ENCODE measurements at places on chromosomes 16 and 17.
A peak's percentile ranks its signal among the peaks of the same experiment; 100 is the strongest.

GRCh38 chr16:77787452-77787851, 912 bp upstream of the VAT1L start:
- no peak for DNase-seq

- DNase-seq = peak; percentile 58
Observed at GRCh38 chr17:44522883-44523671, 19.9 kb upstream of the GPATCH8 start.

DNA sequence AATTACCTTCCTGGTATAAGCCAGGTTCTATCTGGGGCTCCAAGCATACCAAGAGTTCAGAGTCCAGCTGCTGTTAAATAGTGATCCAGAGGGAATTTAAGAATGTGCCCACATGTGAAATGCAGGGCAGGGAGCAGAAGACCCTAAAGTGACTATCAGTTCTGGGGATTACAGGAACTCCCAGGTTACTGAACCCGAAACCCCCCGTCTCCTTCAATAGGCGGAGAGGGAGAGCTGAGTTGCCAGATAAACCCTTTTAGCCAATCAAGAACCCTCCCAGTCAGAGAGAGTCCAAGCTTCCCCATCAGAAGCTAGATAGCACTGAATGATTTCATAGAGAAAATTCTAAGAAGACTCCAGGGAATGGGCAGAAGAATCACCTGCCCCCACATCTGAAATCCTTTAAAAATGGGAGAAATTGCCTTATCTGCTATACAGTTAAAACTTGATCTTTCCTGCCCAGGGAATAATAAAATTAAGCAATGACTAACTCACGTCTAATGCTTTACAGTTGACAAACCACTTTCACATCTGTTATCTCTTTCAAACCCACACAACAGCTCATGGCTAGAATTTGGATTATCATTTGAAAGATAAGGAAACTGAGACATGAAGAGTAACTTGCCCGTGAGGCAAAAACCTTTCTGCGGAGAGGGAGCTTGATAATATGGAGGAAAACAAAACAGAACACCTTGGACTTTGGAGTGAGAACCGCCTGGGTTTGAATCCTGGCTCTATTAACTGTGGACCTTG, 10.2 kb downstream of the NOG start:
- no peak for DNase-seq

DNA sequence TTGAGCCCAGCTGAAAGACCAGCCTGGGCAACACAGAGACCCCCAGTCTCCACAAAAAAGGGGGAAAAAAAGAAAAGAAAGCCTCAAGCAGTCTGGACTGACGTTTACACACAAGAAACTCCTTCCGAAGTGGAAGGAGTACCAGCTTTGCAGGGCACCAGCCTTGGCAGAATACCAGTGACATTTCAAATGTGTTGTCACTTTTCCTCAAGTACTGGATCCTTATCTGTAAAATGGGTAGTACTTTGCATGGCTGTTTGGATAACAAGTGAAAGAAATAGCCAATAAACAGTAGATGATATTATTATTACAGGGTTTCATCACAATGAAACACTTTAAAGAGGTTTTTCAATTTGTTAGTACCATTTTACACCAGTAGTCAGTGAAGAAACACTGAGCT, 14.2 kb downstream of the YWHAE start:
- DNase-seq = no peak

GRCh38 chr17:31073411-31073810, 21.4 kb upstream of the NF1 start:
- no peak for DNase-seq

GRCh38 chr17:29195465-29196081, 15.4 kb upstream of the MYO18A start:
- DNase-seq = no peak

GRCh38 chr16:53784291-53784690, 80.3 kb downstream of the FTO start:
- peak; percentile 55 for DNase-seq

DNA sequence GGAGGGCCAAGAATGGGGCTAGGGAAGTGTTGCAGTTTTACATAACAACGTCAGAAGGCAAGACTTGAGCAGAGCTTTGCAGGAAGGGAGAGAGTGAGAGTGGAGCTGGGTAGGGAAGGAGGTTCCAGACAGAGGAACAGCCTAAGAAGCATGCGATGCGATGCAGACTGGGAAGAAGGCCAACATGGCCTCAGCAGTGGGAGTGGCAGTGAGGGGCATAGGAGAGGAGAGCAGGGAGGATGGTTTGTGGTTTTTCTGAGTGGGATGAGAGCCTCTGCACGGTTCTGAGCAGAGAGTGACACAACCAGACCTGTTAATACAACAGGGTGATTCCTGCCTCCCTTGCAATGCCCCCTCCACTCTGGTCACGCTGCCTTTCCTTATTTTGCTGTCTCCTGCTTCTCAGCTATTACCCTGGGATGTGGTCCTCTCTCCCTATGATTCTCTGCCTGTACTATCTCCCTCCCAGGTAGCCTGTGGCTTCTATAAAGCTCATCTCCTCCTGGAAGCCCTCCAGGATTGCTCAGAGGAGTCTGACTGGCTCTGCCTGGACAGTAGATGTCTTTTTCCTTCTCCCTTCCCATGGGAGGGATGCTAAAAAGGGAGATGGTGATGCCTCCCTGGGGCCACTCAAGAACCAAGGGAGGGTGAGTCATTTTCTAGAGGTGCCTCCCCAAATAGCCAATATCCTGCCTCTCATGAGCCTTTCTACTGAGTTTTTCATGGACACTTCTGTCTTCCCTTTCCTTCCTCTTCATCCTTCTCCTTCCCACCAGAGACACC, 38.7 kb upstream of the NGFR start:
- peak; percentile 87 for DNase-seq

- DNase-seq = no peak
Observed at GRCh38 chr17:31798205-31798724, 60.8 kb downstream of the COPRS start.

- no peak for DNase-seq
Observed at GRCh38 chr17:62902531-62903220, 63.4 kb upstream of the TANC2 start.

- DNase-seq = no peak
Observed at GRCh38 chr16:6124136-6124535, 1026.5 kb upstream of the EEF2KMT start.

- no peak for DNase-seq
Observed at GRCh38 chr16:87445486-87445885, 47.3 kb downstream of the ZCCHC14 start.

DNA sequence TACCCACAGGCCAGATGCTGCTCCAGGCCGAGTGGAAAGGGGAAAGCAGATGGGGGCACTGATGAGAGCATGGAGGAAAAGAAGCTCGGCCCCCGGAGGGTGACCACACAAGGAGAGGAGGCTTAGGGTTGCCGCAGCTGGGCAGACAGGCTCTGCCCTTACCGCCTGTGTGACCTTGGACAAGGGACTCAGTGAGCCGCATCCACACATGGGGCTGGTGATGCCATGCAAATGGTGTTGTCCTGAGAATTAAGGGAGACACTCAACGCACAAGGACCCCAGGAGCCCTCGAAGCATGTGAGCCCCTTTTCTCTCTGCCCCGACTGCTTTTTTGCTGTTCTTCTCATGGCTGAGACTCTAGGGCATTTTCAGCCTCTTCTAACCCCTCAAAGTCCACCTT, 61.0 kb downstream of the PLXDC1 start:
- no peak for DNase-seq

DNA sequence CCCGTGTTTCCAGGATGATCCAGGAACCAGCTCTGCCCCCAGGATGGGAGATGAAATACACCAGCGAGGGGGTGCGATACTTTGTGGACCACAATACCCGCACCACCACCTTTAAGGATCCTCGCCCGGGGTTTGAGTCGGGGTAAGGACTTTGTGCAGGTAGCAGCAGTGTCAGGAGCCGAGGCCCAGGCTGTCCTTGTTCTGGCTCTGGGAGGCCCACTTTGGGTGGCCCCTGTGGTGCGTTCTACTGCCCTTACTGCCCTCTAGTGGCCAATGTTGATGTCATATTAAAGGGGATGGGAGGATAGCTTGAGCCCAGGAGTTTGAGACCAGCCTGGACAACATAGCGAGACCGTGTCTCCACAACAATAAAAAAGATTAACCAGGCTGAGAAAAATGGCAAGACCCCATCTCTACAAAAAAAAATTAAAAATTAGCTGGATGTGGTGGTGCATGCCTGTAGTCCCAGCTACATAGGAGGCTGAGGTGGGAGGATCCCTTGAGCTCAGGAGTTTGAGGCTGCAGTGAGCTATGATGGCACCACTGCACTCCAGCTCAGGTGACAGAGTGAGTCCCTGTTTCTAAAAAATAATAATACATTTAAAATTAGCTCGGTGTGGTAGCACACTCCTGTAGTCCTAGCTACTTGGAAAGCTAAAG, 20.9 kb upstream of the CLEC18A start:
- peak; percentile 79 for DNase-seq

DNA sequence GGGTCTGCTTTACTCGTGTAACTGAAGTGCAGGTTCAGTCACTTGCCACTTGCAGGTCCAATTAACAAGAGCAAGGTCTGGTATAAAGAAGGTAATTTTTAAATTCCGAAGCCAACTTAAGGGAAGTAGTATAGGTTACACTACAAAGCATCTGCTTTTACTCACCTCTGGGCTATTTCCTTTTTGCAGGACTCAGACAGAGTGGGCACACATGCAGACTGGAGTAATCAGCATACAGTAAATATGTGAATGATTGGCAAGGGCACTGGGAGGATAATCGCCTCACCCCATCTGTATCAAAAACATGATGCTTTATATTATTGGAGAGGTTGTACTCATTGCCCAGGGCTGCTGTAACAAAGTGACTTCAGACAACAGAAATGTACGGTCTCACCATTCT, 160.1 kb upstream of the CDH5 start:
- no peak for DNase-seq

GRCh38 chr16:72807245-72807644, 240.7 kb downstream of the ZFHX3 start:
- DNase-seq = no peak

DNA sequence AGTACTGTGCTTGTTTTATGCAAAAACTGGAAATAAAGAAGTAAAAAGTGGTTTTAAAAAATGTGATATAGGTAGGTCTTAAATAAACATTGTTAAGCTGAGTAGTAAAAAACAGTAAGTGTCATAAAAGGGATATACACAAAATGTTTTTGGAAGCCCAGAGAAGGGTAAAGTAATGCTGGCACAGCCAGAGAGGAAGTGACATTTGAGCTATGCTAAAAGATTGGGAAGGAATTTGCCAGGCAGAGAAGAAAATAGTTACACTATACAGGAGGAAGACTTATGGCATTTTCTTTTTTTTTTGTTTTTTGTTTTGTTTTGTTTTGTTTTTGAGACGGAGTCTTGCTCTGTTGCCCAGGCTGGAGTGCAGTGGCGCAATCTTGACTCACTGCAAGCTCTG, 40.8 kb upstream of the TAOK1 start:
- DNase-seq = no peak

Measured in astrocyte of the hippocampus (primary cell).